A549 treated with Hydrocortisone at 1 μM for 4 hours (cell line): ENCODE measurements at places on chromosomes 12 and 14. TPM values are rescaled to one million over a fixed set of nuclear protein-coding genes. Genes with fewer than 3 reads are reported as not detected.

RHEBL1 gene
- 3.2 to 4.9 TPM (median 4.6 TPM) in 5 replicates for total RNA-seq

ACSS3 gene
- 0.08 TPM in 1 of 5 replicates, not detected in the others for total RNA-seq

SRRM4 gene
- total RNA-seq, result not detected in 5 replicates

CD163 gene
- total RNA-seq, result 0.03 to 0.05 TPM (median 0.03 TPM) in 3 of 5 replicates, not detected in the others

SYT1 gene
- total RNA-seq, result 4.1 to 7.0 TPM (median 5.3 TPM) in 5 replicates

ZBTB42 gene
- 2.5 to 3.3 TPM (median 2.8 TPM) in 5 replicates for total RNA-seq

EXD2 gene
- 11.9 to 16.4 TPM (median 12.8 TPM) in 5 replicates for total RNA-seq

MSRB3 gene
- 21.6 to 25.3 TPM (median 22.1 TPM) in 5 replicates for total RNA-seq

YAF2 gene
- 17.8 to 27.2 TPM (median 24.4 TPM) in 5 replicates for total RNA-seq

MGAT4C gene
- total RNA-seq, result 0.02 to 0.09 TPM (median 0.06 TPM) in 4 of 5 replicates, not detected in the other

PGF gene
- total RNA-seq, result 3.9 to 5.7 TPM (median 4.5 TPM) in 5 replicates

TEAD4 gene
- total RNA-seq, result 41.8 to 46.4 TPM (median 46.1 TPM) in 5 replicates

KRT4 gene
- total RNA-seq, result 2.6 to 3.6 TPM (median 3.0 TPM) in 5 replicates

SDS gene
- total RNA-seq, result 0.48 to 2.1 TPM (median 1.9 TPM) in 5 replicates

KCNA5 gene
- not detected in 5 replicates for total RNA-seq

FGFR1OP2 gene
- 24.9 to 34.0 TPM (median 26.0 TPM) in 5 replicates for total RNA-seq

PZP gene
- not detected in 5 replicates for total RNA-seq

DPPA3 gene
- not detected in 5 replicates for total RNA-seq

SMCO2 gene
- total RNA-seq, result 0.25 TPM in 1 of 5 replicates, not detected in the others

BEGAIN gene
- 5.4 to 7.0 TPM (median 5.8 TPM) in 5 replicates for total RNA-seq

AQP2 gene
- not detected in 5 replicates for total RNA-seq

RNASE3 gene
- not detected in 5 replicates for total RNA-seq

PCNX1 gene
- 13.2 to 24.6 TPM (median 16.5 TPM) in 5 replicates for total RNA-seq

CLEC2A gene
- not detected in 5 replicates for total RNA-seq

TESPA1 gene
- not detected in 5 replicates for total RNA-seq

MANSC4 gene
- not detected in 5 replicates for total RNA-seq

NKX2-1 gene
- total RNA-seq, result 0.05 to 0.10 TPM in 2 of 5 replicates, not detected in the others

SHMT2 gene
- total RNA-seq, result 112 to 153 TPM (median 121 TPM) in 5 replicates

PRR4 gene
- total RNA-seq, result 1.6 to 3.3 TPM (median 2.6 TPM) in 5 replicates

SLC17A8 gene
- 0.12 TPM in 1 of 5 replicates, not detected in the others for total RNA-seq

TMEM30B gene
- 0.18 to 0.39 TPM (median 0.25 TPM) in 5 replicates for total RNA-seq

TCL1B gene
- not detected in 5 replicates for total RNA-seq

PSEN1 gene
- total RNA-seq, result 58.5 to 82.0 TPM (median 63.7 TPM) in 5 replicates

GPR162 gene
- total RNA-seq, result 0.28 to 0.51 TPM (median 0.38 TPM) in 5 replicates

CALCOCO1 gene
- total RNA-seq, result 16.7 to 23.1 TPM (median 19.2 TPM) in 5 replicates

GUCY2C gene
- total RNA-seq, result 0.02 to 0.05 TPM (median 0.03 TPM) in 3 of 5 replicates, not detected in the others

TRPV4 gene
- 0.06 to 0.16 TPM (median 0.13 TPM) in 5 replicates for total RNA-seq

ANO4 gene
- 0.02 to 0.28 TPM (median 0.11 TPM) in 4 of 5 replicates, not detected in the other for total RNA-seq

ABHD4 gene
- total RNA-seq, result 45.4 to 51.4 TPM (median 47.1 TPM) in 5 replicates

NFKBIA gene
- total RNA-seq, result 190 to 227 TPM (median 213 TPM) in 5 replicates

TULP3 gene
- total RNA-seq, result 14.6 to 22.7 TPM (median 19.0 TPM) in 5 replicates

FOXG1 gene
- 0.13 to 0.22 TPM (median 0.18 TPM) in 5 replicates for total RNA-seq

COL2A1 gene
- 0.05 to 0.13 TPM (median 0.12 TPM) in 5 replicates for total RNA-seq

MIA2 gene
- 19.4 to 24.6 TPM (median 20.1 TPM) in 5 replicates for total RNA-seq

EPYC gene
- not detected in 5 replicates for total RNA-seq

HOXC6 gene
- 3.8 to 4.8 TPM (median 4.7 TPM) in 5 replicates for total RNA-seq

HOXC11 gene
- total RNA-seq, result 0.73 to 0.98 TPM (median 0.91 TPM) in 5 replicates

GTF2H3 gene
- 24.3 to 53.4 TPM (median 25.0 TPM) in 5 replicates for total RNA-seq

KLRB1 gene
- not detected in 5 replicates for total RNA-seq

SLC35F4 gene
- not detected in 5 replicates for total RNA-seq

RNASE7 gene
- 0.07 TPM in 1 of 5 replicates, not detected in the others for total RNA-seq
